ENCODE measurements at places on chromosomes 11 and 22. TPM values are rescaled to one million over a fixed set of nuclear protein-coding genes. Genes with fewer than 3 reads are reported as not detected.

The KCNJ1 gene
- not detected for total RNA-seq

GRCh38 chr22:41401781-41402648, 20.3 kb downstream of the TEF start:
- DNase-seq, result peak; percentile 83

DNA sequence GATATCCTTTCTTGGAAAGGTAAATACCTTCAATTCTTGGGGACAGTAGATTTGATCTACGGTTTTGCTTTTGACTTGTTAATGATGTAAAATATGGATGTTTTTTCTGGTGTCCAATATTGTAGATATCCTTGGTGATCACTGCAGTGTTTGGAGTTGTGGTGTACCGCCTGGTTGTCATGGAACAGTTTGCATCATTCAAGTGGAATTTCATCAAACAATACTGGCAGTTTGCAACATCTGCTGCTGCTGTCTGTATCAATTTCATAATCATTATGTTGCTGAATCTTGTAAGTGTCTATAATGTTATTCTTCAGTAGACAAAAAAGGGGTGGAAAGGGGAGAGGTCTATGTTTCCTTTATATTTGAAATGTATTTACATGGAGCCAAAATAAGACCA, 27.4 kb upstream of the MUC15 start:
- no peak for DNase-seq

The TMEM25 gene
- 9.2 TPM for total RNA-seq

DNA sequence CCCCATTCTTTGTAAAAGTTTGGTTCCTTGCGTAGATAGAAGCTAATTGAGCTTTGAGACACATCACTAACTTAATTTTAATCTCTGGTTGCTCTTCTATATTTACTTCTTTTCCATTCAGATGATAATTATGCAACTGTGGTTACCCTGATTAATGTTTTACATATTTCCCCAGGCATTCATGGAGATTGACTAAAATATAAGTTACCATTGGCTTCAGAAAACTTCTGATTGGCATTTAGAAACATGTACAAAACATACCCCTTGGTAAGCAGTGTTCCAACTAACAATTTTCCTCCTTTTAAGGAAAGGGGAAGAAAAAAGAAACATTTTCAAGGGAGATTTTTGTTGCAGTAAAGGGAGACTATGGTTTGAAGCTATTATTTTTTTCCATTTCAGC, 43.9 kb downstream of the FAT3 start:
- no peak for DNase-seq

The GGT5 gene
- total RNA-seq, result 2.6 TPM

The CCDC188 gene
- total RNA-seq, result 0.32 TPM

GRCh38 chr11:33706546-33706945, 5.9 kb upstream of the C11orf91 start:
- DNase-seq, result no peak
